MCF 10A (cell line): ENCODE measurements at places on chromosomes 5 and 9.

GRCh38 chr9:101650142-101650541, 55.4 kb upstream of the PPP3R2 start:
- no peak for DNase-seq

- no peak for DNase-seq
These were observed 74.2 kb upstream of the ADCY2 start for GRCh38 chr5:7321724-7322123.

GRCh38 chr5:135139381-135140134, 105.5 kb upstream of the PITX1 start:
- DNase-seq = peak; percentile 99

GRCh38 chr9:78510035-78510434, 213.1 kb downstream of the PSAT1 start:
- DNase-seq = no peak

DNA sequence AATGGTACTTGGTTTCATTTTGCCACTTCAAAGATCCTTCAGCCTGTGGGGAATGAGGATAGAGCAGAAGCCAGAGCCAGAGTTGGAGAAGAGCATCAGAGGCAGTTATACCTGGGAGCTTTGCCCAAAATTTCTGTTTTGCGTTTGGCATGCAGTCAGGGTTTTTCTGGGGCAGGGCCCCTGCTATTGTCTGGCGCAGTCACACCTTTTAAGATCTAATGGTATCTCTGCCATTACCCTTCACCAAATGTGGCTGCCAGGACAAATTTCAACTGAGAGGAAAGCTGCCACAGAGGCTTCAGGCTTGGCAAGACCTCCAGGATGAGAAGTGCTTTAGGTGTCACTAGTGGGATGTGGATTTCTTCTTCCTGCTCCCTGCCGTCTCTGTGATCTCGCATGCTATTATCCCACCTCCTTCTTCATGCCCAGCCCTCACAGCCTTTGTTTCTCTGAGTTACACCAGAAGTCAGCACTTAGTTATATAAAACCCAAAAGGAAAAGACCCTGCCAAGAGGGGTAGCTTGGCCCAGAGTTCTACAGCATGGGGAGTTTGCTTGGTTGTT, 357.0 kb downstream of the TLE4 start:
- DNase-seq = no peak
